Body of pancreas (tissue), 4 donors: ENCODE measurements at places on chromosomes 2 and 18. TPM values are rescaled to one million over a fixed set of nuclear protein-coding genes. Genes with fewer than 3 reads are reported as not detected.

TMEM17 gene
- 3.3 TPM for total RNA-seq

ALK gene
- 0.26 TPM for total RNA-seq

SLC16A14 gene
- 0.99 TPM for total RNA-seq

ICA1L gene
- total RNA-seq, result 6.7 TPM

CHRNG gene
- not detected for total RNA-seq

GRCh38 chr2:220394433-220394832, 767.0 kb downstream of the SLC4A3 start:
- no peaks in the 10 kb centered on the region for H3K27me3 ChIP-seq
- no peak overlapping the region for H3K4me3 ChIP-seq
- no peaks in the 10 kb centered on the region for H3K36me3 ChIP-seq
- H3K27ac ChIP-seq, result no peak overlapping the region
- DNase-seq, result no peak

DNA sequence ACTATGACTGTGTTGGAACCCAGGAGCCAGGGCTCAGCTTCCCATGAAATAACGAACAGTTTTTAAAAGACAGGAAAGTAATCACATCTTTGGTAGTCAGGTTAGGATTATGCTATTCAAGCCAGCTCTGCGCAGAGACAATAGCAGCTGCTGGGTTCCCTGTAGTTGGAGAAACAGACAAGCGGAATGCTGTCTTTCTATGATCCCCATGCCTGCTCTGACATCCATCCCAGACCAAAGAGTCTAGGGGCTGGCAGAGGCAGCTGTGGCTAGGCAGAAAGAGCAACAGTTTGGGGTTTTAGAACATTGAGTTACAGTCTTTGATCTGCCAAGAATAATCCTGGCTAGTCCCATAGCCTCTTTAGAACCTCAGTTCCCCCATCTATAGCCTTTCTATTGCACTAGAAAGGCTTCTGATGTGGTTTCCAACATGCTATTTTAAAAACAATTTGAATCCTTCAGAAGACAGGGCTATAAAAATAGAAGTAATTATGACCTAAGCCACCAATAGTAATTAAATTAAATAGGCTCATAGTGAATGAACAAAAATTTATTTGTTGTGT, 146.8 kb downstream of the MTX2 start:
- no peaks in the 10 kb centered on the region for H3K27me3 ChIP-seq
- H3K27ac ChIP-seq, result no peak overlapping the region
- no peak overlapping the region for H3K4me3 ChIP-seq
- no peak for DNase-seq

DNA sequence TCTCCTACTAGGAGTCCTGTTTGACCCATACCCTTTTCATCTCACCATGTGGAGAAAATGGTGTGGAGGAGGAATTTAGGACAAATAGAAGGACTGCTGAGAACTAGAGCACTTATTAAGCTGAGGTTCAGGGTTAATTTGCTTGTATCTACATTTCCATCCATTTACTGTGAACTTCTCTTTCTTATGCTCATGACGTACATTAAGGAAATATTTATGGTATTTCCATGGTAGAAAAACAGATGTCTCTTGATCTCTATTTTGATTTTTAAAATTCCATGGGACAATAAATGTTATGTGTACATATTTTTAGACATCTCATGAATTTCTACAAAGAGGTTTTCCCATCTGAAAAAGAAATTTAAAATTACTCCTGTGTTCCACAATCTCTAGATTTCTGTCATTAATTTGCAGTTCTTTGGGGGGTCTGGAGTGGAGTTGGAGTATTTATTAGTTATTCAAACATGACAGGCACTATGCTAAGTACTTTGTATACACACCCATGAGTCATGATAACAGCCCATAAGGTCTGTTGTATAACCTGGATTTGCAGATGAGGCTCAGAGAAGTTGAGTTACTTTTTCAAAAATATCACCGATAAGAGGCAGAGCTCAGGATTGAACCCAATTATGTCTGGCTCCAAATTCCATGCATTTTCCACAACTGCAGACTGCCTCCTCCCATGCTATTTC, 112.6 kb downstream of the COPS8 start:
- H3K27me3 ChIP-seq, result no peaks in the 10 kb centered on the region
- DNase-seq, result no peak
- H3K36me3 ChIP-seq, result no peaks in the 10 kb centered on the region
- H3K4me1 ChIP-seq, result no peaks in the 10 kb centered on the region

DNA sequence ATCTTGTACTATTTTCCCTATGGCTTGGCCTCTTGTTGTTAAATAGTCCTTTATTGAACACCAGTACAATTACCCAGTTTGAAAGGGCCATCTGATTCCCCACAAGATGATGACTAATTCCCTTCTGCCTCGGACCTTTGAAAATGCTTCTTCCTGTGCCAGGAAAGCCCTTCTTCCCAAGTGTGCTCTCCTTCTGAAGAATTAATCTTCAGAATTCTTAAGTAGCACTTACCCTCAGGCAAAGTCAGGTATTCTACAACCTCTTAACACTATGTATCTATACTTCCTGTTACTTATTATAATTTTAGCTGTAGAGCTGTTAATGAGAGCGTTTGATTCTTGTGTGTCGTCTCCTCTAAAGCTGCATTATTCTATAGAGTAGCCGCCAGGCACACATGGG, 28.6 kb upstream of the MEX3C start:
- H3K4me1 ChIP-seq, result no peaks in the 10 kb centered on the region
- DNase-seq, result no peak
- H3K36me3 ChIP-seq, result no peaks in the 10 kb centered on the region
- no peak overlapping the region for H3K27ac ChIP-seq
- H3K27me3 ChIP-seq, result no peaks in the 10 kb centered on the region

- no peaks in the 10 kb centered on the region for H3K27me3 ChIP-seq
- H3K36me3 ChIP-seq, result no peaks in the 10 kb centered on the region
- no peak for DNase-seq
- H3K4me1 ChIP-seq, result no peaks in the 10 kb centered on the region
Measured at GRCh38 chr2:18771212-18771611, 181.8 kb upstream of the NT5C1B start.

GRCh38 chr2:64135421-64135820, 8.8 kb downstream of the PELI1 start:
- H3K27me3 ChIP-seq, result no peaks in the 10 kb centered on the region
- peaks cover 9% of the 10 kb centered on the region for H3K4me1 ChIP-seq
- DNase-seq, result no peak
- H3K36me3 ChIP-seq, result no peaks in the 10 kb centered on the region

DNA sequence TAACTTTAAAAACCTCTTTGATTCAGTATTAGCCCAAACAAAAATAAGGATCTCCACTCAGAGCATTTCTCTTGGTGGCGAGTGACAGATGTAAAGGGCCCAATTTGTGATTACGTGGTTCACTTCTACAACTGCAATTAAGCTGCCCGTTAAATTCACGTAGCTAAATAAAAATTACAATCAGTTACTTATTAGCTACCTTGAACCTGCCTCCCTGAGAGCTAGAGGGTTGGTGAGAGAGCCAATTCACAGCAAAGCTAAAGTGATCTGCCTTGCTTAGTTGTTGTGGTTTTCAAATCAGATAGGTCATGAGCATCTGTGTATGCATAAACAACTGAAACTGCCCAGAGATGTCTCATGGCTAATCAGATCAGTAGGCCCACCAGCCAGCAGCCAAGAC, 156.7 kb downstream of the RNF152 start:
- H3K4me1 ChIP-seq, result peaks cover 57% of the 10 kb centered on the region
- no peaks in the 10 kb centered on the region for H3K27me3 ChIP-seq
- DNase-seq, result no peak
- H3K36me3 ChIP-seq, result no peaks in the 10 kb centered on the region
- peak overlapping the region; percentile 60 for H3K27ac ChIP-seq
- H3K4me3 ChIP-seq, result no peak overlapping the region

DNA sequence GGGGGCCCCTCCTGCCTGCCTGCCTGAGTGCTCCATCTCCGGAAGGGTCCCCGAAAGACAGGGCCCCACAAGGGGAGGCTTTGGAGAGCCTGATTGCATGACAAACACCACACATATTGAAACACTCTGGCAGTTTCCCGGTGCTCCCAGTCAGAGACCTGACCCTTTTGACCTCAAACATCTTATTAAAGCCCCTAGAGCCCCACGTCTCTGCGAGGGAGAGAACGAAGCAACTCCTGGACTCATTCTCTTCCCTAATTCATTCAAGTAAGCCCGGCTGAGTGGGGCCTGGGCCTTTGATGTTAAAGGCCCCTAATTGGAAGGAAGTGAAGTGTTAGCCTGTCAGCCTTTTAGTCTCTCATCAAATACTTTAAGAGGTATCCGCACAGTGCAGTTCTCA, 335.6 kb downstream of the CYRIA start:
- no peaks in the 10 kb centered on the region for H3K36me3 ChIP-seq
- no peak for DNase-seq
- H3K27ac ChIP-seq, result no peak overlapping the region
- H3K4me3 ChIP-seq, result no peak overlapping the region
- H3K27me3 ChIP-seq, result no peaks in the 10 kb centered on the region

DNA sequence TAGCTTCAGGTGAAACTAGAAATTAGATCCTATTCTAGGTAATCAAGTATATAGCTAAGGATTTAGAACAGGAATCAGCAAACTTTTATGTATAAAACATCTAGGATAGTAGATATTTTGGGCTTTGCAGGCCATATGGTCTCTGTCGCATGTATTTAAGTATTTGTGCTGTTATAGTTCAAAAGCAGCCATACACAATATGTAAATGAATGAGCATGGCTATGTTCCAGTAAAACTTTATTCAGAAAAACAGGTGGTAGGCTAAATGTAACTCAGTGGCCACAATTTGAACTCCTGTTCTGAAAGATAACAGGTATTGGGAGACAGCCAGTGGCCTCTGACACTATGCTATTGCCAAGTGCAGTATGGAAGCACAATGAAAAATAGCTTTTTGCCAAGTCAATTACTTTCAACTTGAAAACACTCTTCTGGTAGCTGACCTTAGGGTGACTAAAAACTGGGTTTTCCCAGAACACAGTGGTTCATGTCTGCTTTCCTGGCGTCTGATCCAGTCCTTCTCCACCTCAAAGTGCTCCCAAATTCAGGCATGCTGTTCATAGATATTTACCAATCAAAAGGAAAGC, 304.7 kb upstream of the SYT4 start:
- no peaks in the 10 kb centered on the region for H3K27me3 ChIP-seq
- H3K27ac ChIP-seq, result no peak overlapping the region

GRCh38 chr18:76364282-76365259, 130.5 kb downstream of the ZNF516 start:
- H3K36me3 ChIP-seq, result no peaks in the 10 kb centered on the region
- H3K27me3 ChIP-seq, result no peaks in the 10 kb centered on the region
- DNase-seq, result no peak
- H3K27ac ChIP-seq, result no peak overlapping the region
- no peaks in the 10 kb centered on the region for H3K4me1 ChIP-seq

- H3K36me3 ChIP-seq, result no peaks in the 10 kb centered on the region
- H3K4me3 ChIP-seq, result no peak overlapping the region
- H3K27ac ChIP-seq, result peak overlapping the region; percentile 55
- no peaks in the 10 kb centered on the region for H3K4me1 ChIP-seq
- peak; percentile 41 for DNase-seq
Measured at GRCh38 chr2:7430869-7431641, 513.8 kb downstream of the RNF144A start.

DNA sequence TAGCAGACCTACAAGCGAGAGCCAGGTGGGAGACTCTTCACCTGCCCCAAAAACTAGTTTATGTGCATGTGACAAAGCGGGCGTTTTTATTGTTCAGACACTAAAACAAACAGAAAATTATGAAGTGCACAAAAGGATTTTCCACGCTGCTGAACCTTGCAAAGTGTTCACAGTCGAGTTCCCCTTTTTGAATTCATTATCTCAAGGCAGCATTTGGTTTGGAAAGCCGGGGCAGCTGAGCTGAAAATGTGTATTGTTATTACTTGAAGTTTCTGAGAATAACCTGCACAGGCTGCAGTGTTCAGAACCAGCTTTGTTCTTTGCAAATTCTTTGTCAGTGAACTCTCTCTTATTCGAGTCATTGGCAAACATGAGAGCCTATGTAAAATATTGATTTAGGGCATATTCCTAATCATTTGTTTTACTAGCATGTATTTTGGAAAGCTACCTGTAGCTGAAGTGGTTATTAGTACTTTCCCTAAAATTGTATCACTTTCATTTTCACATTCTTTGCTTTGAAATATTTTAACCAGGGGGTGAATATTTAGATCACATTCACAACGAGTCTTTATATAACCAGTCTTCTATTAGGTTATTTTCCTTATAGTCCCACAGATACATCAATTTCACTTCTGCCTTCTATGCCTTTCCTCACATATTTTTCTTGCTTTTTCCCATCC, 59.5 kb downstream of the LRRTM1 start:
- no peaks in the 10 kb centered on the region for H3K36me3 ChIP-seq
- no peaks in the 10 kb centered on the region for H3K27me3 ChIP-seq
- no peak overlapping the region for H3K27ac ChIP-seq

DNA sequence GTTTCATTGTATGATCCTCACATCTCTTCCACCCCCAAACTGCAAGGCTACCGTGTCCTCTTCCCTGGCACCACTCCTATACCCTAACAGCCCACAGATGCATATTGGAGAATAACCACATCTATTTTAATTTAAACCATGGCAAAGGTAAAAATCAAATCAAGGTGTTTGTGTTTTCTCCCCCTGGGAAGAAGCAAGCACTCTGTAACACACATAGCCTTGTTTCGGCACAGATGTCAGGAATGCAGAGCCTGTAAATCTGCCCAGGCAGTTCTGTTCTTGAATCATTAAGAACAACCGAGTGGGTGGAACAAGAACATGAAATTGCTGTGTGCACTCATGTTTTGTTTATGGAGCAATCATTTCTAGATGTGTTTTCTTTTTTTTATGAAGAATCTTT, 6.8 kb upstream of the COX7A2L start:
- H3K4me1 ChIP-seq, result peaks cover 9% of the 10 kb centered on the region
- no peaks in the 10 kb centered on the region for H3K27me3 ChIP-seq
- no peak overlapping the region for H3K27ac ChIP-seq
- no peaks in the 10 kb centered on the region for H3K36me3 ChIP-seq
- DNase-seq, result no peak

- H3K27ac ChIP-seq, result no peak overlapping the region
- H3K27me3 ChIP-seq, result no peaks in the 10 kb centered on the region
- DNase-seq, result no peak
- no peaks in the 10 kb centered on the region for H3K36me3 ChIP-seq
- no peaks in the 10 kb centered on the region for H3K4me1 ChIP-seq
Measured at GRCh38 chr2:203796248-203797010, 71.1 kb upstream of the CTLA4 start.

GRCh38 chr18:38752430-38752829, 1186.8 kb upstream of the CELF4 start:
- H3K4me3 ChIP-seq, result no peak overlapping the region
- no peak overlapping the region for H3K27ac ChIP-seq
- no peak for DNase-seq

DNA sequence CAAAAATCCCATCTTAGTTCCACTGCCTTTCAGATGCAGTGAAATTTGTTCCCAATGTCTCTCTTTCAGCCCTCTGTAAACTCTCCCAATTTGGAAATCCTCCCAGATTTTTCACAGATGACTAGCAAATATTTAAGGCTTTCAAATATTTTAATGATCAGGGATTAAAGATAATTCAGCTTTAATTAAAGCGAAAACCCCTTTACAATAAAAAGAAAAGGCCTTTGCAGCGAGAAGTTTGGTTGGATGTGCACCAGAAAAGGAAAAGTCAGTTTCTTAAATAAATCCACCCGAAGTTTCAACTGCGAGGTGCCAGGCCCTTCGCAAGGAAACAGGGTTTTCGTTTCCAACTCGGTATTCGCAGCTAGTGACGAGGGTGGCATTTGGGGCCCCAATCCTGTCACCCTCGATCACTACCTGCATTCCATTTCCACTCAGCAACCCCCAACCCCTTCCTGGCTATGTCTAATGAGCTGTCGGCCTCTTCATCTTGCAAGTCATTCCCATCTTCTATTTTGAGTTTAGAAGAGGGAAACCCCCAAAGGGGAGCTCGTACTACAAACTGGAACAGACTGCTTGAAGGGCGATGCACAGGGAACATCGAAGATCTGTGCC, 1.5 kb downstream of the RAX start:
- no peak overlapping the region for H3K4me3 ChIP-seq
- no peak for DNase-seq
- peaks cover 60% of the 10 kb centered on the region for H3K27me3 ChIP-seq
- no peaks in the 10 kb centered on the region for H3K36me3 ChIP-seq
